ENCODE measurements at places on chromosomes 7 and 10.

DNA sequence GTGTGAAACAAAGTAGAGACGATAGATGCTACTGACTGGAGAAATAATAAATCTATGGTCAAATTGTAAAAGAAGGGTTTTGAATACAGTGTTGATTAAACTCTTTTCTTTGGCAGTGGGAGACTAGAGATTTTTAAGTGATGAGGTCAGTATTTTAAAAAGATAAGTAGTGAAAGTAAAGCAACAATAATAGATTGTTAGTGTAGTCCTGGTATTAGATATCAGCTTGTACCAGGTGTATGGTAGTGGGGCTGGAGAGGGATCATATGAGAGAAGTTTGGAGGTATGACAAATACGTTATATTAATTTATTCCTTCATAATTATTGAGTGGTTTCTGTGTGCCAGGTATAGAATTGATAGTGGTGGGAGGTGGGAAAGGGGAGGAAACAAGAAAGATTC is 25.2 kb downstream of the PHTF2 start:
- no peak for DNase-seq

DNA sequence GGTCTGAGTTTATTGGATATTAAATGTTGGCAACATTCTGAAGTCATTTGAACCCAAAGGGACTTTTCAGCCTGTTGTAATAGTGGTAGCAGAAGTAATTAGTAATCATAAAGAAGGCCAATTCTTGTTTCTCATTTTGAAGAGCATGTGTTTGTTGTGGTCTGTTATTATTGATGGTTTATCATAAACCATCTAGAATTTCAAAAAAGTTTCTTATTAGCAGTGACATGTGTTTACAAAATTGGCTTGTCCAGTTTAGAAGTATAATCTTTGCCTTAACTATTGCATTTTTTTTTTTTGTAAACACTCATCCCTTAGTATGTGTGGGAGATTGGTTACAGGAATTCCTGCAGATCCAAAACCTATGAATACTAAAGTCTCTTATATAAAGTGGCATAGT is 177.8 kb downstream of the BBS9 start:
- DNase-seq, result no peak

DNA sequence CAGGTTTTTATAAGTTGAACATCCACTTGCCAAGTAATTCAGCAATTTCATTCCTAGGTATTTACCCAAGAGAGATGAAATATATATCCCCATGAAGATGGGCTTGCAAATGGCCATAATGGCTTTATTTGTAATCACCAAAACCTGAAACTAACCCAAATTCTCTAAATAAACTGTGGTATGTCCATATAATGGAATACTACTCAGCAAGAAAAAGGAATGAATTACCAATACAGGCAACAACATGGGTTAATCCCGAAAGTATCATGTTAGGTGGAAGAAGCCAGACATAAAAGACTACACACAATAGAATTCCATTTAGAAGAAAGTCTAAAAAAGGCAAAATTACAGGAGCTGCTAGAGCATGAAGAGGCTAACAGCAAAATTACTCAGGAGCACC is 101.4 kb upstream of the PPP2R2D start:
- no peak for DNase-seq

DNA sequence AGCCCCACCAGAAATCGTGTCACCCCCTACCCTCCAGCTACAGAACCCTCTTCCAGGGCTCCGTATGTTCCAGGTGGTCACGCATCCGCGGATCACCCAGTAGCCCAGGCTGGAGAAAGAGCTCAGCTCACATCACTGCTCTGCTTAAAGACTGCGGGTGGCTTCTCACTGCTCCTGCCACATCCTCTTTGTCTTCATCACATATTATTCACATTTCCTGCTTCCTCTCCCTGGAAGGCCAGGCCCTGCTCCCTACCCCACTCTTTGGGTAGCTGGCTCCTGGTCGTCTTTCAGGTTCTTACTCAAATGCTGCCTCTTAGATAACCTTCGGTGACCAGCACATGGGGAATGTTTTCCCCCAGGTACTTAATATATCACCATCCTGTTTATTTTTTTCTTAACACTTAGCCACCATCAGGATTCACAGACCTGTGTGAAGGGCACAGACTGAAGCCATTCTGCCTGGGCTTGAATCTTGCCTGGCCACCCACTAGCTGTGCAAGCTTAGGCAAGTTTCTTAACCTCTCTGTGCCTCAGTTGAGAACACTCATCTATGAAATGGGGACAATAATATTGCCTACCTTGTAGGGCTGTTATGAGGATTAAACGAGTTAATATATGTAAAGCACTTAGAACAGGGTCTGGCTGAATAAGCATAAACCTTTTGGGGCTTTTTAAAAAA is 307.8 kb downstream of the PRPF18 start:
- DNase-seq, result peak; percentile 63

GRCh38 chr7:45585628-45586027 is 11.5 kb downstream of the ADCY1 start:
- no peak for DNase-seq

GRCh38 chr7:28395831-28396230 is 16.5 kb upstream of the CREB5 start:
- DNase-seq, result no peak

DNA sequence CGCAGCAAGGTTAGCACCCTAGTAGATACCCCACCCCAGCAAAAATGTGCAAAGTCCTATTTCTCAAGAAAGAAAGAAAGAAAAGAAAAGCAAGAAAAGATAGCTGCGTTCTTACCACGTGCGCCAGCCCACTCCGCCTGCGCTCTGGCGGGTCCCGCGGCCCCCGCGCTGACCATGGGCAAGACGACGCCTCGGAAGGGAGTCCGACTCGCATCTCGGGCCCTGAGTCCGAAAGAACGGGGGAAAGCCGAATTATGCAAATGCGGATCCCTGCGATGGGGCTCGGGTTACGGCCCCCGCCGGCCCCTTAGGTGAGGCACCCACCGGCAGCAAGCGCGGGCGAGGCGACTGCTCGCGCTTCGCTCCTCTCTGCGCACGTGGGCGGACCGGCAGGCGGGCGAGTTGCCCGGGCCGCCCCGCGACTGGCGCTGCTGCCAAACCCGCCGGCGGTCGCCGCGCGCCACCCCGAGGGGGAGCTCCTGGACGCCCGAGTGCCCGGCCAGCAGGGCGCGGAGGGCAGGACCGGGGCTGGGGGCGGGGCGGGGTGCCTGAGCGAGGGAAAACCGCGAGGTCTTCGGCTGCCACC is 2.4 kb upstream of the EGR2 start:
- no peak for DNase-seq

- no peak for DNase-seq
Observed at GRCh38 chr7:112744818-112745217, 45.4 kb downstream of the TMEM168 start.

DNA sequence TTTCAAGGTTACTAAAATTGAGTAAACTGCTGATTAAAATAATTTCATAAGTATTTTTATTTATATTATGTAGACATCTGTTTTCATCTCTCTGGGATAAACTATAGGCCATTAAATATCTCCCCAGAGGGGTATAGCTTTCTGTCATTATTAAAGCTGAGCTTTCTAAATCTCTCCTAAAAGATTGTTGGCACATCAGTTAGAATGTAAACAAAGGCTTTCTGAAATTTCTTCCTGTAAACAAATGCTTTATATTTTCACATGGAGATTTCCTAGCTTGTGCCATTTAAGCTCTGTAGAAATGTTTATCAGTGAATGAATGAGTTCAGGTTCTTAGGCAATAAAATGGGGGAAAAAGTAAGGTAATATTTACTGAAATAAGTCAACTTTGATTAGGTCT is 35.7 kb downstream of the PPP1R9A start:
- no peak for DNase-seq

DNA sequence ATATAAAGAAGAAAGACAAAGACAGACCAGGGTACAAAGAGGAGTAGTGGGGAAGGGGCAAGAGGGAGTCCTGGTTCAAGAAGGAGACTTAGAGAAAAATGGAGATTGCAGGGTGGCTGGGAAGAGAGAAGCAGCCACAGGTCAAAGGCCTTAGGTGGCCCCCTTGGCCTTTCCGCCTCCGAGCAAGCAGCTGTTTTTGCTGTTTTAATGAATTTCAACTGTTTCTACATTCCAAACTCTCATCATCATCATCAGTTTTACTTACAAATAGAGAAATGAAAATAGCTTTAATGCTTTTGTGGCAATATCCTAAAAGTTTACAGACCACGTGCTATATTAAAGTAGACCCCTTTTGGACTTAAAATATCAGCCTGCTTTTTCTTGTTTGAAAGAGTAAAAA is 399.7 kb downstream of the EXOC4 start:
- no peak for DNase-seq

- DNase-seq, result no peak
Observed at GRCh38 chr10:115030483-115031200, 62.5 kb upstream of the ATRNL1 start.

DNA sequence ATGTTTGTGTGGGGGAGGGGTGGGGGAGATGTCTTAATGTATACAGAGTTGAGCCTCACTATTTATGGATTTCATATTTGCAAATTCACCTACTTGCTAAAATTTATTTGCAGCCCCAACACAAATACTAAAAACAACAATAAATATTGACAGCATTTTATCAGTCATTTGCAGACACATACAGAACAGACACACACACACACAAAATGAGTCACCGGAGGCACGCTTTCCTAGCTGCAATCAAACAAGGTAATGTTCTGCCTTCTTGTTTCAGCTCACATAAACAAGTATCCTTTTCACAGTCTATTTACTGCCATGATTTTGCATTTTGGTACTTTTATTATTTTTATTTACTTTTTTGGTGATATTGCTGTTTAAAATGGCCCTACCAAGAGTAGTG is 88.5 kb downstream of the IPMK start:
- no peak for DNase-seq

DNA sequence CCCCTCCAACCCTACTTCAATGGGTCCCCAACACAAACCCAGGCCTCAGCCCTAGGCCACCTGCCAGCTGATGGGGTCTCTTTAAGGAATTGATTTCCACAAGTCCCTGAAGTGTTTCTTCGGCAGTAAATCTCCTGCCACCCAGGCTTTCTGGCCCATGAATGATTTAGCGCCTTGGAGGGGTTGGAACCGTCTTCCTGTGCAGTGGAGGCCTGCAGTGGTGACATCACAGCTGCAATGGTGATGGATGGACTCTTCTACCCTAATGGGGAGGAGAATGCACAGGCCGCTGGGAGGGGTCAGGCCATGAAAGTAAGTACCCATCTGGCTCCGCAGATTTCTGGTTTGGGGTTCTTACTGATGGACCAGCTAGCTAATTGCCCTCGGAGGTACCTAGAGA is 163.8 kb downstream of the UBE2H start:
- no peak for DNase-seq

DNA sequence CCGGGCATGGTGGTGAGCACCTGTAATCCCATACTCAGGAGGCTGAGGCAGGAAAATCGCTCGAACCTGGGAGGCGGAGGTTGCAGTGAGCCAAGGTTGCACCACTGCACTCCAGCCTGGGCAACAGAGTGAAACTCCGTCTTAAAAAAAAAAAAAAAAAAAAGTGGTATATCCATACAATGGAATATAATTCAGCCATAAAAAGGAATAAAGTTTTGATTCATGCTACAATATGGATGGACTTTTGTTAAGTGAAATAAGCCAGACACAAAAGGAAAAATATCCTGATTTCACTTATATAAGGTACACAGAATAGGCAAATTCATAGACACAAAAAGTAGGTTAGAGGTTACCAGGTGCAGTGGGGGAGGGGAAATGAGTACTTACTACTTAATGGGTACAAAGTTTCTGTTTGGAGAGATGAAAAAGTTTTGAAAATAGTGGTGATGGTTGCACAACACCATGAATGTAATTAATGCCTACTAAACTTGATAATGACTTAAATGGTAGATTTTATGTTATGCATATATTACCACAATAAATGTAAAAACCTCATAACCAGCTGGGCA is 53.9 kb downstream of the FGFR2 start:
- no peak for DNase-seq

GRCh38 chr10:87921931-87922688 is 58.7 kb downstream of the PTEN start:
- no peak for DNase-seq

DNA sequence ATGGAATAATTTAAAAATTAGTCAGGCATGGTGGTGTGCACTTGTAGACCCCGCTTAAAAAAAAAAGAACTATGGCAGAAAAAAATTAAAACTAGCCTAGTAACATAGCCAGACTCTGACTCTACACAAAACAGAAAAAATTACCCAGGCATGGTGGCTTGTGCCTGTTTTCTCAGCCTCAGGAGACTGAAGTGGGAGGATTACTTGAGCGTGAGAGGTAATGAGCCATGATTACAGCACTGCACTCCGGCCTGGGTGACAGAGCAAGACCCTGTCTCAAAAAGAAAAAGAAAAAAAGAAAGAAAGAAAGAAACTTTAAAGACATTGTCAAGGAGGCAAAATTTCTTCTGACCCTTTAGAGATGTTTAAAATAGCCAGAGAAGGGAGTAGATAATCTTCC is 109.0 kb upstream of the TMEM106B start:
- DNase-seq, result no peak

DNA sequence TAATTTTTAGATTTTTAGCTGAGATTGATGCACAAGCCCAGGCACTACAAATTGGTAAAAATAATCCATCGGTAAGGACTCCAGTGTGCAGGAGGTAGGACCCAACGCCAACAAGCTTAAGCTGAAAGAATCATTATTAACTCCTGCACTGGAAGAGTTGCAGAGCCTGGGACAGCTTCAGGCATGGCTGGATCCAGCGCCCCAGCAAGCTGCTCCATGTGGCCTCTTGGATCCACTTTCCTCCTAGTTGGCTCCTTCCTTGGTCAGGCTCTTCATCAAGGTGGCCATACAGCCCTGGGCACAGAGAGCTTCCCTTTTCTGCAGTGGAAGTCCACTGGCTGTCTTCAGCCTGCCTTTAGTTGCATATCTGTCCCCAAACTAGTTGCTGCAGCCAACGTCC is 497.4 kb upstream of the FOXK1 start:
- DNase-seq, result no peak

DNA sequence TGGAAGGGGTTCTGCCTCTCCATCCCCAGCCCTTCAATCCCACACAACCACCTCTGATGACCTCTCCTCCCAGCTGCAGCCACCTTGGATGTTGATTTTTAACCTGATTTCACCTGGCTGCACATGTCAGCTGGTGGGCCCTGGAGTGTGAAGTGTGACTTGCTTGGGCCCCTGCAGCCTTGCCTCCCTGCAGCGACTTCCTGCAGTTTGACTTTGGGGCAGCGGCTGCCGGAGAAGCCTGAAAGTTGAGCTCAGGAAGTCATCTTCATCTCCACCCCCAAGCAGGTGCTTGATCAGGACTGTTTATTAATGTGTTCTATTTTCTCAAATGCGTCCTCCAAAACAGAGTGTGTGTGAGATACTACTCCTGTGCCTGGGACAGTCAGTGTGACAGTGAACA is 675.2 kb upstream of the GALNT17 start:
- no peak for DNase-seq

DNA sequence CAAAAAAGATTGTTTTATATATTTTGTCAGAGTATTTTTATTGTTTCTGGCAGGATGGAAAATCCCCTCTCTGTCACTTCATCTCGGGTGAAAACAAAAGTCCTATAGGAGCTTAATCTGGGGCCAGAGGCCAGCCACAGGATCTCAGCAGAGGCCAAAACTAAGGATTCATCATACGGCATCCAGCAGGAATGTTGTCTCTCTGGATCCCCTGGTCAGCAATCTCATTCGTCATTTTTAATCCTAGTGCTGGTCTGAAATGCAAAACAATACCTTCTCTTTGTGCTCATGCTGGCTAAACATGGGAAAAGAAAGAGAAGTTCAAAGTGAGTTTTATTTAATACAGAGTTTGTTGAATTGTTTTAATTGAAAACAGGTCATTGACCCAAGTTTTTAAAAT is 482.5 kb upstream of the AUTS2 start:
- DNase-seq, result peak; percentile 28

Data from RCC 7860 (cell line).